ENCODE measurements at places on chromosomes 1 and 21.

GRCh38 chr1:111204201-111204982 is 3.9 kb upstream of the DENND2D start:
- no peak for DNase-seq

DNA sequence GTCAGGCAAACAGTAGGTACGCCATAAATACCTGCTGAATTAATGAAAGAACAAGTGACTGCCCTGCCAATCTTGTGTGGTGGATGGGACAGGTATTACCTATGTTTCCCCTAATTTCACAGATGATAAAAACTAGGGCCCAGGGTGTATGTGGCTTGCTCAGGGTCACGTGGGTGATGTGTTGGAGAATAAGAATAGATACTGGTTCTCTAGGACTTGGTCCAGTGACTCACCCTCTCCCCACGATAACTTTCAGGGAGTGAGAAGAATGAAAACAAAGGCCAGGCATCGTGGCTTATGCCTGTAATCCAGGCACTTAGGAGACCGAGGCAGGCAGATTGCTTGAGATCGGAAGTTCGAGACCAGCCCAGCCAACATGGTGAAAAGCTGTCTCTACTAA is 26.7 kb downstream of the SLC26A9 start:
- no peak for DNase-seq

DNA sequence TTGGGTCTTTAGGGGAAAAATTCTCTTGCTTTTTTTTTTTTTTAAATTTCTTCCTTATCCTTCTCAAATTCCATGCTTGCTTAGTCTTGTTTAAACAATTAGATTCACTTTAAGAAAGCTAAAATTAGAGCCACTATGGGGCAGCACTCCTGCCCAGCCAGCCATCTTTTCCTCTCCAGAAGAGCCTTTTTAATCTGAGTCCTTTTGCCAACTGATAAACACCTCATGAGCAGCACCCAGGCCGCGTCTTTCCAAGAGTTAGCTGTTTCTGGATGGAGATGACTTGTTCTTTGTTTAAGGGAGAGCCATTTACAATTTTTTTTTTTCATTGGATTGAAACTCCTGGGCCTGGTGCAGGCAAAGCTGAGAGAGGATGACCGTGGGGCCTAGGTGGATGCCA is 53.3 kb upstream of the TSPAN2 start:
- no peak for DNase-seq

DNA sequence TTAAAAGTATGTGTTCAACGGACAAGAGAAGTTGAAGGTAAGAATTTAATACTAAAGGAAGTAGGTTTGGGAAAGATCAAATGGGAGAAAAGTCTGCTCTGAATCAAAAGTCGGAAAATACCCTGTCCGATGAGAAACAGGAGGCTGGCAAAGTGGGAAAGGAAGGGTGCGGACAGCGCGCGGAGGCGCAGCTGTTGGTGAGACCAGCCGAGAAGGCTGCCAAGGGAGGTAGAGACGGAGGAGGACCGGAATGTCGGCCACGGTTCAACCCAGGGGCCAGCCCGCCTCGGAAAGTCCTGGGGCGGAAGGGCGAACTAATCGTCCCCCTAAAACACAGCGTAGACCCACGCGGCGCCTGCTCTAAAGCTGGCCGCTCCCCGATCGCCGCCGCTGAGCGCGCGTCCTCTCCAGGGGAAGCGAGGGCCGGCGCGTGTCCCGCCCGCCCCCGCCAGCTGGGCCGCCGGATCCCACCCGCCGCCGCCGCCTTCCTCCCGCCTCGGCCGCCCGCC is 639 bp upstream of the SPATA1 start:
- peak; percentile 40 for DNase-seq

DNA sequence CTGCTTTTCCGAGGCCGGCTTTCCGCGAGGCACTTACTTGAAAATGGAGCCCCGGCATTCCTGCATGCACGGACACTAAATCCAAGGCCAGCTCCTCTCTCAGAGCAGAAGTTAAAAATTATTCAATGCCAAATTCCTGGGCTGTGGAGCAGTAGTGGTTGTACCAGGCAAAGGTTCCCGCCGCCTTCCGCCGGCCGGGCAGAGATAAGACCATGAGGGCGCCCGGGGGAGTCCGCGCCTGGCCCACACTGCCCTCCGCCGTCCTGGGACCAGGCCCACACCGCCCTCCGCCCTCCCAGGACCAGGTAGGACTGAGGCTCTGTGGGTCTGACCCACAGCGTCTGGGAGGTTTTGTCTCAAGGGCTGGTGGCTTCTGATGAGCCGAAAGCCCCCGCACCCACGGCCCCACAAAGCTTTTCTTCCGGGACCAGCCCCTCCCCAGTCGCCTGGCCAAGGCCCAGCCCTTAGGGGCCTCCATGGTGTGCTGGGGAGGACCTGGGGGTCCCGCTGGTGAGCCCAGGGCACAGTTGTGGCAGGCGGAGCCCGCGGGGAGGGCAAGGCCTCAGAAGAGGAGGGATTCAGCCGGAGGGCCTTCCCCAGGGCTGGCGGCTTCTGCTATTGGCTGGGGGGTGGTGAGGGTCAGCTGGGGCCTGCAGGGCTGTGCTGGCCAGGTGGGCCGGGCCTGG is 12.7 kb upstream of the C1orf159 start:
- no peak for DNase-seq

DNA sequence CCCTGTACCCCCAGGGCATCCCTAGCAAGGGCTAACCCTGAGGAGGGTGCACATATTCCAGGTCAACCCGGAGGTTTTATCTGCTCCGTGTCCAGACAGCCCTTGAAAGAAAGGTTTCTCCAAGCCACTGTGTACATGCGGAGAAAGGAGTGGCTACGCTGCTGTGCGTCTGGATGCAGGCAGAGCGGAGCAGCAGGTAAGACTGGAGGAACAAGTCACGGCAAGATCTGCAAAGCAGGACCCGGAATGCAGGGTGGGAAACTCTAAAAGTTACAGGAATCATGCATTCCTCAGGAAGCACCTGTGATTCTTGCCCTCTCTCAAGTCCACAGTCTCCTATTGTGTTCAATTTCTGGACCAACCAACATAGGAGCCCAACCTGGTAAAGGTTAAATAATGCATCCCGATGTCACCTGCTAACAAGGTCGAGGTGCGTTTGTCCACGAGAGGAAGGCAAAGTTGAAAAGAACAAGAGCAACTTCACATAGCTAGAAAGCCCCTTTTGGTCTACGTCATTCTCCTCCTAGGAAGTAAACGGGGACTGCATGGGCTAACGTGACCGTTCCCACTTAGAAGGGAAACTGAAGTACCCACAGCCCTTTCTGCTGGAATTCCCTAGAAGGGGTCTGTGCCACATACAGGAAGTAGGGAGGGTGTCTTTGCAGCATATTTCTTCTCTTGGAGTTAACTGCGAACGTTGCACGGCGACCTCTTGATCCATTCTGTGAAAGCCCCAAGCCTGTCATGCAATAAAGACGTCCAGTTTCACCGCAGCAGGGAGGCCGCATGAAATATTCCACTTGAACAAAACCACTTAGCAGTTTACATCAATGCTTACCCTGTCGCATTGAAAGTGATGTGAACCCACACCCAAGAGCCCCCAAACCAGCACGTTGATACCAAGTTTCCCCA is 5.8 kb downstream of the TIAM1 start:
- no peak for DNase-seq

- DNase-seq: no peak
Measured at GRCh38 chr1:112342558-112342957, 53.5 kb upstream of the CTTNBP2NL start.

GRCh38 chr1:207431508-207431907 is 22.6 kb upstream of the CR2 start:
- no peak for DNase-seq

DNA sequence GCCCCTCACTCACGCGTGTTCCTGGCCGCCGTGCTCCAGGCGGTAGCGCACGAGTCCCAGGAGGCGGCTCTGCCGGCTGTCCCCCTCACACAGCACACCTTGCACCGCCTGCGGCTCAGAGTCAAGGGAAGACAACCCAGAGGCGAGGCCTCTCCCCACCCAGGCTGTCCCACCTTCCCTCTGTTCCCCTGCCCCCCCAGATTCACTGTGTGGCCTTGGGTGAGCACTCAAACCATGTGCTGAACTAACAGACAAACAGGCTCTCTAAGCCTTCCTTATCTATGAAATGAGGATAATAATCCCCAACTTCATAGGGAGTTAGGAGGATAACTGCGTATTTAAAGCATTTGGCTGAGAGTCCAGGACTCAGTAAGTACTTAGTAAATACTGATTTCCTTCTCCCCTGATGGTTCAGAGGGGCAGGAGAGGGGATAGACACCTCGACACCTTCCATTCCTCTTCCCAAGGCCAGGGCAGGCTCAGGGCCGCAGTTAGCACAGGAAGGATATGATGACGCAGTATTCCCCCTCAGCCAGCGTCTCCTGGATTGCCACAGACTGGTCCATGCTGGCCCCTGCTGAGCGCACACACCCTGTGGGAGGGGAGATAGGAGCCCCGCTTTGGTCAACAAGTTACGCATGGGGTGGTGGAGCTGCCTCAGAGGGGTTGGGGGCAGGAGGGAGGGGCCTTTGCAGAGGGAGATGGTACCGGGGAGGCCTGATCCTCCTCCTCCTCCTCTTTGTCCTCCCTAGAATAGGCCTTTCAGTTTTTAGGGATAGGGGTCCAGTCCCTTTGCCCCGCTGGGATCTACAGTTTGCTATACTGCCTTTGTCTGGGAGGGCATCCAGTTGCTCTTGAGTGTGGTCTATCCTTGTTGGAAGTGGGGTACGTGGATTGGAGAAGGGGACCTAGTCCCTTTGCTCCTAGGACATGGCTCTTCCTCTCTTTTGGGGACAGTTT is 830 bp downstream of the INPP5B start:
- peak; percentile 60 for DNase-seq

GRCh38 chr1:162823771-162824525 is 33.4 kb downstream of the HSD17B7 start:
- no peak for DNase-seq

GRCh38 chr1:27122652-27123051 is 32.3 kb downstream of the SLC9A1 start:
- no peak for DNase-seq

DNA sequence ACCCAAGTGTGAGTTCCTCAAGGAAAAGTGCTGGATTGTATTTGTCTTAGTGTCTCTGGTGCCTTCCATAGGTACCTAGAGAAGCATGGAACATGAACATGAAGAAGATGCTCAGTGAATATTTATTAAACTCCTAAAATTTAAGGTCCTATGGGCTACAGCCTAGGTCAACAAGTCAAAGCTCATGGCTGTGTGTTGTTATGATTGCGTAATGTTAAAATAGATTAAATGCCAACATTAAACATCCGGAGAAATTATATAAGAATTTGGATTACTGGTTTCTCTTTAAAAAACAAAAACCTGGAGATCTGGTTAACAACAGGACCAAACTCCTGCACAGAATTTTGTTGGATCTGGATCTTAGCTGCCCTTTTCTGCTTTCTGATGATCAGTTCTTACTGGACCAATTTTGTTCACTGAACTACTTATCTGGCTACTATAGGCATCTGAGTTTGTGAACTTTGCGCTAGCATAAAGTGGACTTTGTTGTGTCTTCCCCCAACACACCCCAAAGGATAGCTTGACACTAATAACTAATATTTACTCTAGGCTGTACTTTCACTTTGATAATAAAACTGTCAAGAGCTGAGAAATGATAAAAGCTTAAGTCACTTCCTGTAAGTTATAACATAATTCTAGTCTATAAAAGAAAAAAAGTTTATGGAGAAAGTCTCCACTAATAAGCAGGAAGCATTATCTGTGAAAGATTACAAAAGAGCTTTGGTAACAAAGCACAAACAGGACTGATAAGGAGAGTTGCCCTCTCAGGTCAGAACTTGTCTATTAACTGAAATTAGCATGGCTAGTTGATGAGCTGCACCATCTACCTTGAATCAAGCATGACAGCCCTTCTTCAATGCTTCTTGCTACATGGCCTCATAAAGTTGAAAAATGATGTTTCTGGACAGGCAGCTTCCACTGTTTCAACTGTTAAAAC is 20.7 kb downstream of the F5 start:
- no peak for DNase-seq

DNA sequence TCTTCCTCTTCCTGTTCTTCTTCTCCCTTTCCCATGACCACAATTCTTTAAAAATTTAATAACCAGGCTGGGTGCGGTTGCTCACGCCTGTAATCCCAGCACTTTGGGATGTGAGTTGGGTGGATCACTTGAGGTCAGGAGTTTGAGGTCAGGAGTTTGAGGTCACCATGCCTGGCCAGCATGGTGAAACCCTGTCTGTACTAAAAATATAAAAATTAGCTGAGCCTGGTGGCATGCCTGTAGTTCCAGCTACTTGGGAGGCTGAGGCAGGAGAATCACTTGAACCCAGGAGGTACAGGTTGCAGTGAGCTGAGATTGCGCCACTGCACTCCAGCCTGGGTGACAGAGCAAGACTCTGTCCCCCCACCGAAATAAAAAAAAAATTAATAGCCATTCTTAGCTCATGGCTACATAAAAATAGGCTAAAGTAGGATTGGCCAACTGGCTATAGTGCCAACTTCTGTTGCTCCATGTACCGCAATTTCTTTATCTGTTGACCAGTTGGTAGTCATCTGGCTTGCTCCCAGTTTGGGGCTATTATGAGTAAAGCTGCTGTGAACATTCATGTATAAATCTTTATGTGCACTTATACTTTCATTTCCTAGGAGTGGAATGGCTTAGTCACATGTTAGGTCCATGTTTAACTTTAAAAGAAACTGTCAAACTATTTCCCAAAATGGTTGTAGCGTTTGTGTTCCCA is 136.3 kb downstream of the PEX14 start:
- DNase-seq: no peak

GRCh38 chr1:170309389-170310013 is 163.7 kb downstream of the NTMT2 start:
- DNase-seq: no peak

- DNase-seq: no peak
Measured at GRCh38 chr1:64891448-64891825, 74.9 kb downstream of the JAK1 start.

DNA sequence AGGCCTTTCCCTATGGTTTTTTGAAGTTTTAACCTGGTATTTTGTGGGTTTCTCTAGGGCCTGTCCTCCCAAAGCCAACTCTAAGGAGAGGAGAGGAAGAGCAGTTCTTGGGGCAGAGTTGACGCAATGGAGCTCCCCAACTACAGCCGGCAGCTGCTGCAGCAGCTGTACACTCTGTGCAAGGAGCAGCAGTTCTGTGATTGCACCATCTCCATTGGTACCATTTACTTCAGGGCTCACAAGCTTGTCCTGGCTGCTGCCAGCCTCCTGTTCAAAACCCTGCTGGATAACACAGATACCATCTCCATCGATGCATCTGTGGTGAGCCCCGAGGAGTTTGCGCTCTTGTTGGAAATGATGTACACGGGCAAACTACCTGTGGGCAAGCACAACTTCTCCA is 38.2 kb downstream of the ZBTB40 start:
- peak; percentile 12 for DNase-seq

DNA sequence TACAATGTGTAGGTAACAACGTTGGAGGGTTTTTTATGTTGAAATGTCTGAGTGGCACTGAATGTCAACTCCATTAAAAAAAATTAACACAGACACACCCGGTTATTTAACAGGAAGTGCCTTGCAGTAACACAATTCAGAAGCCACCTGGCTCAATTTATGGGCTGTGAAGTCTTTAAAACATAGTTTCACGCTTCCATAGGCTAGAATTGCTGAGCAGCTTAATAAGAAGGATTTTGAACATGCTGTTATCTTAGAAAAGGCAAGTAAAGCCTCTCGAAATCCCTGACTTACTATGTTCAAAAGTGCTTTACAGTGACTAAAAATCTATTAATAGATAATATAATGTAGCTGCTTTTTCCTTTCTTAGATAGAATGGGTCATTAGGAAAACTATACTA is 19.7 kb downstream of the SRSF4 start:
- no peak for DNase-seq

GRCh38 chr1:212256369-212256768 is 28.8 kb upstream of the PPP2R5A start:
- peak; percentile 89 for DNase-seq

- no peak for DNase-seq
Measured at GRCh38 chr1:12553963-12554362, 64.0 kb downstream of the DHRS3 start.

- DNase-seq: no peak
Measured at GRCh38 chr1:29584776-29585175, 348.5 kb downstream of the PTPRU start.
